ENCODE measurements at places on chromosomes 3 and 15. TPM values are rescaled to one million over a fixed set of nuclear protein-coding genes. Genes with fewer than 3 reads are reported as not detected.

DNA sequence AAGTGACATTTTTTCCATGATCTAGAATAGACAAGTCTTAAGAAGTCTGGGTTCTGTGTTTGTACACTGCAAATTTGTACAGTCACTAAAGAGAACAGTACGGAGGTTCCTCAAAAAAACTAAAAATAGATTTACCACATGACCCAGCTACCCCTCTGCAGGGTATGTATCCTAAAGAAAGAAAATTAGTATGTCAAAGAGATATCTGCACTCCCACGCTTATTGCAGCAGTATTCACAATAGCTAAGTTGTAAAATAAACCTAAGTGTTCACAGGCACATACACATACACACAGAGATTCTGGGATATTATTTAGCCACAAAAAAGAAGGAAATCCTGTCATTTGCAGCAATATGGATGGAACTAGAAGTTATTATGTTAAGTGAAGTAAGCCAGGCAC is 120.4 kb downstream of the ZIC1 start:
- no peak for DNase-seq
- H3K36me3 ChIP-seq = no peaks in the 10 kb centered on the region
- H3K4me1 ChIP-seq = no peaks in the 10 kb centered on the region

GRCh38 chr3:120407508-120408287 is 43.1 kb downstream of the FSTL1 start:
- no peak overlapping the region for H3K4me3 ChIP-seq
- H3K36me3 ChIP-seq = no peaks in the 10 kb centered on the region

DNA sequence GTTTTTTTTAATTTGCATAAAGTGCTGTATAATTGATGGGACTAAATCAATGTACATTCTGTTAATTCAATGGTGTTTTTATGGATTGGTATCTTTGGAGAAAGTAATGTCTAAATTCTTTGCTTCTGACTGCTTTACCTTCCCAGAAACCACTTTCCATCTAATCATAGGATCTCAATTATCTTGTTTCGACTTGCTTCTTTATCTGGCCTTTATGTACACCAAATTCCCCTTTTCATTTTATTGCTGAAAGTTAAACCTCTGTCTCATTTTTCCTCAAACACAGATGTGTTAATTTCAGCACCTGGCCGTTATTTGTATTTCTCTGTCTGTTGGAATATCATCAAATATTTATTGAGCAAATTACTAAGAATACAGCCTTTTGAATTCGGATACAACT is 287.3 kb upstream of the GBE1 start:
- H3K4me1 ChIP-seq = no peaks in the 10 kb centered on the region
- DNase-seq = no peak
- no peak overlapping the region for H3K27ac ChIP-seq
- no peaks in the 10 kb centered on the region for H3K36me3 ChIP-seq

DNA sequence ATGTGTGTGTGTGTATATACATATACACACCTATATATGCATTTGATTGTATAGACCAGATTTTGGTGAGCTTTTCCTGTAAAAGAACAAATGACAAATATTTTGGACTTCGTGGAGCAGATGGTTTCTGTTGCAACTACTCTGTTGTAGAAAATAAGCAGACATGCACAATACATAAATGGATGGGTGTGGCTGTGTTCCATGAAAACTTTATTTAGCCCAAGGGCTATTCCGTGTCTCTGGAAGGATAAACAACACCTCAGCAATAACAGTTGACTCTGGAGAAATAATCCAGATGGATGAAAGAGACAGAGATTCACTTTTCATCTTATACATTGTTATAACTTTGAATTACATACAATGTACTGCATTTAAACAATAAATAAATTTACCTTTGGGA is 441.4 kb downstream of the CNTN3 start:
- no peak overlapping the region for H3K4me3 ChIP-seq
- DNase-seq = no peak
- no peaks in the 10 kb centered on the region for H3K4me1 ChIP-seq
- no peaks in the 10 kb centered on the region for H3K27me3 ChIP-seq

DNA sequence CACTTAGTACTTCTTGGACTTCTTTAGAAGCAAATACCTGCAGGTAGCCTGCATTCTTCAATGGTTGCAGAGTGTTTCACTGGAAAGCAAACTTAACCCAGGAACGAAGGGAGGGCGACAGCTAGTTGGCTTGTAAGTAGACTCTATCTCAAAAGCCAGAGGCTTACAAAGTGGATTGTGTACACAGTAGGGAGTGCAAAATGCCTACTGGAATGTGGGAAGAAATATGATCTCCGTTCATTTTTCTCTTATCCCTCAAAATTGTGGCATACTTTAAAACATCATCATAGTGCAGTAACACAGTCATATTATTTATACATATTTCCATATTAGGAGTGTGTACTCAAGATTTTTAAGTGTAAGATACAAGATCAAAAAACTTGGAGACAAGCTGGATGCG is 155.7 kb downstream of the LIPC start:
- peaks cover 16% of the 10 kb centered on the region for H3K36me3 ChIP-seq
- peaks cover 14% of the 10 kb centered on the region for H3K4me1 ChIP-seq
- DNase-seq = no peak
- H3K27me3 ChIP-seq = peaks cover 13% of the 10 kb centered on the region
- H3K4me3 ChIP-seq = no peak overlapping the region

- H3K27me3 ChIP-seq = peaks cover 77% of the 10 kb centered on the region
- H3K4me3 ChIP-seq = peak overlapping the region; percentile 72
- peaks cover 2% of the 10 kb centered on the region for H3K36me3 ChIP-seq
- peak overlapping the region; percentile 25 for H3K27ac ChIP-seq
Observed at GRCh38 chr3:55487381-55488241, 505 bp upstream of the WNT5A start.

DNA sequence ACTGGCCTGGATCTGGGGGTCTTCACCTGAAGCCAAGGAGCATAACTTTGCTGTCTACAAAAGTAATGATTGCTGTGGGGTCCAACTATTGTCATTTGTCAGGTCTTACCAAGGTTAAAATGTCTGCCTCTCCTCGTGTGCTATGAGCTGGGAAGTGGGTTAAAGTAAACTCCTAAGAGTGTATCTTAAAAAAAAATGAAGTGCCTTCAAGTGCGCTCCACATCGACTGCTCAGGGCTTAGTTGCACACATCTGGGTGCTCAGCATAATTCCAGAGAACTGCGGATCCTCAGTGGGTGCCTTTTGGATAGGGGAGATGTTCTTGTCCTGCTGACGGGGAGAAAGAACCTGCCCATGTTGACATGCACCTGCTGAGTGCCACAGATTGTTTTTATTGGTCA is 40.9 kb downstream of the EFCAB12 start:
- H3K4me3 ChIP-seq = no peak overlapping the region
- no peak overlapping the region for H3K27ac ChIP-seq
- no peak for DNase-seq

- no peaks in the 10 kb centered on the region for H3K36me3 ChIP-seq
- H3K27me3 ChIP-seq = no peaks in the 10 kb centered on the region
- H3K27ac ChIP-seq = no peak overlapping the region
- no peaks in the 10 kb centered on the region for H3K4me1 ChIP-seq
- no peak overlapping the region for H3K4me3 ChIP-seq
- DNase-seq = no peak
Observed at GRCh38 chr3:194350726-194351071, 429 bp downstream of the CPN2 start.

EPHB1 gene
- total RNA-seq = 1.2 TPM

SATB1 gene
- 357 TPM for total RNA-seq

All from activated CD4-positive, alpha-beta T cell treated with anti-CD3 and anti-CD28 coated beads, Interleukin-2, amount 10 ng/mL, durations not matched to agents 7 days and 5 days (primary cell).